M059J (cell line): ENCODE measurements at places on chromosomes 6 and 20.
A peak's percentile ranks its signal among the peaks of the same experiment; 100 is the strongest.

- peak; percentile 20 for DNase-seq
These were observed 197.1 kb upstream of the RGS17 start for GRCh38 chr6:153328194-153328593.

- DNase-seq, result peak; percentile 22
These were observed 256.8 kb upstream of the PMEPA1 start for GRCh38 chr20:57966620-57967019.

DNA sequence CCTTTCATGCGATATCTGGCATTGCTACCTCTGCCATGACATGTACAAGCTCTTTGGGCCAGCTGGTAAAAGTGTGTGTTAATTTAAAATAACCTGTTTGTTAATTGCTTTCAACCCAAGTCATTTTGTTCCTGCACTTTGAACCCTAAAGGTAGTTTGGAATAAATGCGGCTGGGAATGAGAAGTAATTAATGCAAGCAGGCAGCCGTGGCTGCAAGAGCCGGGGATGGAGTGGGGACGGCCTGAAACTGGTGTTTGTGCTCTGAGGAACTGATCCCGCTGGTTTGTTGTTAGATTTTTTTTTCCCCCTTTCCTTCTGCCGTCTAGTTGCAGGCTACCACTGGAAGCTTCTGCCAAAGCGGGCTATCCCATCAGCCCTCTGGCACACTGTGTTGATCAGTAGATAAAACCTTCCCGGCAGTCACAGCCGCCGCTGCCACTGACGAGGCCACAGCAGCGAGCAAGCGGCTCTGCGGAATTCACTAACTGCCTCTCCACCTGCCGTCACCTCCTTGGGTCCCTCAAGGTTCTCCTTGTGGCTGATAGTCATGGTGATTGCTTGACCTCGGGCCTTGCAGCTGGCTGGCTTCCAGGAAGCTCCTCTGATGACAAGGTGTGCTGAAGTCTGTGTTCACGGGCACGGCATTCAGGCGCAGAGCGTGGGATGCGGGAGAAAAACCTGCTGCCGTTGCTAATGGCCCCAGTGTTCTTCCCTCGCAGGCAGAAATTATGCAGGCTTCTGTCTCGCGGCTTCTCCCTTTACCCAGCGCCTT is 315.9 kb downstream of the TFAP2A start:
- peak; percentile 17 for DNase-seq

DNA sequence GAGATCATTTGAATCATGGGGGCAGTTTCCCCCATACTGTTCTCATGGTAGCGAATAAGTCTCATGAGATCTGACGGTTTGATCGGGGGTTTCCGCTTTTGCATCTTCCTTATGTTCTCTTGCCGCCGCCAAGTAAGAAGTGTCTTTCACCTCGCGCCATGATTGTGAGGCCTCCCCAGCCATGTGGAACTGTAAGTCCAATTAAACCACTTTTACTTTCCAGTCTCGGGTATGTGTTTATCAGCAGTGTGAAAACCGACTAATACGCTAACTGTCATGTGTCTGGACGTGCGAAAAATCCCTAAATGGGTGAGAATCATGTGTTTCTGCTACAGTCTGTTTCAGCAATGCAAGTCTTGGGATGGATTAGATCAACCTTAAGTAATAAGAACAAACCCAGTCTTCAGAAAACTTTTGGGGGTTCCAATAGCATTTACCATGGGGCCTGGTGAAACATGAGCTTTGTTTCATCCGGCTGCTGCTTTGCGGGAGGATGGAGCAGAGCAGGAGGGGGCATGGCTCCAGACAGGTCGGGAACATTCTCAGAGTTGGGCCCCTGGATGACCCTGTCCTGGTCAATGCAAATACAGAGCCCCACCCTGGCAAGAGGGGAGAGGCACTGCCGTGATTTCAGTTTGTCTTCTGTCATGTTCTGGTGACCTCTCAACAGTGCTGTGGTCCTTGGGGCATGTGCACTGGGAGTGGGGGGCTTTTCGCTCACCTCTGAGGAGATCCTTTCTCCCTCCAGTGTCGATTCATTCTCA is 41.5 kb downstream of the CTCFL start:
- DNase-seq, result no peak

GRCh38 chr6:163984124-163984936 is 569.8 kb downstream of the QKI start:
- peak; percentile 59 for DNase-seq

- DNase-seq, result peak; percentile 76
These were observed 44.8 kb upstream of the CTNNBL1 start for GRCh38 chr20:37649017-37649416.

DNA sequence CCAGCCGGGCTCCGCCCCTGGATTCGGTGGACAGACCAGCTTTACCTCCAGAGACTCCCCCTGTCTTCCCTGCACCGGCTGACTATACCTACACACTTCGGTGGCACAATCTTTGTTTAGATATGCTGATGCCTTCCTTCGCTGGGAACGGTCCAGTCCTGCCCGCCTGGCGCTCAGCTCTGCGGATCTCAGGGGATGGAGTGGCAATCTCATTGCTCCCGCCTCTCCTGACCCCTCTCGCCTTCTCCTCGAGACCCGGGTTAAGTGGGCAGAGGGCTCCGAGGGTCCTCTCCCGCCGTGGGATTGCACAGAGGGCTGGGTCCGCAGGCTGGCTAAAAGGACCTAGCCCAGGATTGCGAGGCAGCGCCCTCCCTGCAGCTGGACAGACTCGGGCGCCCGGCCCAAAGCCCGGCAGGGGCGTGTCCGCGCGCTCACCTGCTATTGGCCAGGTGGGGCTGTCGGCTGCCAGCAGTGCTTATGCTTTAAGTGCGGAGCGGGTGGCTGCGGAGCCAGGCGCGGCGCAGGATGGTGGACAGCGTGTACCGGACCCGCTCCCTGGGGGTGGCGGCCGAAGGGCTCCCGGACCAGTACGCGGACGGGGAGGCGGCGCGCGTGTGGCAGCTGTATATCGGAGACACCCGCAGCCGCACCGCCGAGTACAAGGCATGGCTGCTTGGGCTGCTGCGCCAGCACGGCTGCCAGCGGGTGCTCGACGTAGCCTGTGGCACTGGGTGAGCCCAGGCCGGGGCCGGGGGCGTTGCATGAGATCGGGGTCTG is at the start of gene GNMT:
Gene GNMT, plus strand, starts transcription at position 512 of the 777 bp plus-strand sequence. Its CDS starts 14 bp downstream, at position 526.
- peak; percentile 41 for DNase-seq

- DNase-seq, result no peak
These were observed 191.1 kb downstream of the EYA4 start for GRCh38 chr6:133432021-133432989.

- no peak for DNase-seq
These were observed 76.8 kb downstream of the KCNB1 start for GRCh38 chr20:49405696-49406095.

- no peak for DNase-seq
These were observed 12.2 kb downstream of the NFKBIL1 start for GRCh38 chr6:31559606-31559957.

GRCh38 chr6:19851241-19852089 is 14.3 kb downstream of the ID4 start:
- DNase-seq, result peak; percentile 80

DNA sequence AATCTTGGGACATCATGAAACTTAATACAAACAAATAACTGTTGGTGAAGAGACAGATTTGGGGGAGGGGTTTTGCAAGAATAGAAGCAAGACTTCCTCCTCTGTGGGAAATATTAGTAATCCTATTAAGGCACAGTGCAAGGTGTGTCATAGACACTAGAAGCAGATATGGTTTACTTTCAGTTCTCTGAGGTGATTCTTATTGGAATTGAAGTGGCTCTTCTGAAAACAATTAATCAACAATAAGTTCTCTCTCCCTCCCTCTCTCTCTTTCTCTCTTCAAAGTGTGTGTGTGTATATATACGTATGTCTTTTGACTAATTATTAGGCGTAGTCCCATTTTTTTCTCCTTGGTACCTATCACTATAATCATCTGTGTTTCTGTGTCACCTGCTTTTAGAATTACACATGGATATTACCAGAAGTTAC is 99.8 kb downstream of the HIVEP2 start:
- DNase-seq, result peak; percentile 70
